ENCODE measurements at places on chromosomes 2 and 18.
A peak's percentile ranks its signal among the peaks of the same experiment; 100 is the strongest.

- DNase-seq, result no peak
Measured at GRCh38 chr2:74889159-74889558, 55.2 kb downstream of the HK2 start.

DNA sequence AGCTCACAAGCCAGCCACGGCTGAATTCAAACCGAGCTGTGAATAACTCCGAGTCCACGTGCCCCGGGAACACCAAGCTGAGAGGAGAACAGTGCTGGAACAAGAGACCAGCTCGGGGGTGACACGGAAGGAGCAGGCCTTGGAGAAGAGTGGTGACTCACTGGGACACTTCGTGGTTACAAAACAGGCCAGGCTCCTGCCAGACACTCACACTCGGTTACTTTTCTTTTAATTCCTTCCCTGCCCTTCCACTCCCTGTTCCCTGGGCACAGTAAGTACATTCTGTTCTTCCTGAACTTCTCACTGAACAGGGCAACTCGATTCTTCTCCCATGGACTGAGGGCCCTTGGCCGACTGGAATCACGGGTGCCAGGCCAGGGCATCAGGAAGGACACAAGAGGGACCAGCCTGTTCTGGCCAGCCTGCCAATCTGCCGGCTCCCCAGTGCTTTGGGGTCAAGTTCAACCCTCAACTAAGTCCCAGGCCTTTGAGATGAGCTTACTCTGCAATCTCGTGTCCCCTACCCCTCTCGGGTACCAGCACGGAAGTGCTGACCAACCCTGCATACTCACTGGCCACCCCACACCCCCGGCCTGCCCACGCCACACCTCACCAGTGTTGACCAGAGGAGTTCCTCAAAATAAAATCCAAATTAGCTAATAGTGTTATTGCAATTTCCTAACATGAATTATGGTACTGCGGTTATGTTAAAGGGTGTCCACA lies 87.5 kb downstream of the TFCP2L1 start:
- DNase-seq, result peak; percentile 84

- DNase-seq, result no peak
Measured at GRCh38 chr2:142688856-142689605, 188.4 kb upstream of the KYNU start.

- DNase-seq, result peak; percentile 42
Measured at GRCh38 chr2:28616396-28616999, 120.6 kb downstream of the PLB1 start.

- DNase-seq, result no peak
Measured at GRCh38 chr2:232578626-232579025, 28.1 kb downstream of the EIF4E2 start.

GRCh38 chr2:219513787-219514186 lies 495 bp upstream of the ASIC4 start:
- DNase-seq, result no peak

DNA sequence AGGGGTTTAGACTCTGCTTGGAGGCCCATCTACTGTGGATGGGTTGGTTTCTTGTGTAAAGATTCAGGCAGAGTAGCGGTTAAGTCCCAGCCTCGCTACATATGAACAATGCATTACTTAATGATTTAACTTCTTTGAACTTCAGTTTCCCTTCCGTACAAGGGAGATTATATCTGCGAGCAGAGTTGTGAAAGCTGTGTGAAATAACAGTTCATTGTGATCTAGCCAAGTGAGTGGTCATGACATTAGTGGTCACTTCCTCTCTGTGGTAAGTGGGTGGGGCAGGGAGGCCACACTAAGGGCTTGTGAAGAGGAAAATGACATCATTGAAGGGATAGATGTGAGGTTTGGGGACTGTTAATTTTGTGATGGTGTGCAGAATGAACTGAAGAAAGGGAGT lies 14.1 kb upstream of the MEX3C start:
- DNase-seq, result no peak

- no peak for DNase-seq
Measured at GRCh38 chr2:102657770-102658169, 38.4 kb downstream of the SLC9A2 start.

DNA sequence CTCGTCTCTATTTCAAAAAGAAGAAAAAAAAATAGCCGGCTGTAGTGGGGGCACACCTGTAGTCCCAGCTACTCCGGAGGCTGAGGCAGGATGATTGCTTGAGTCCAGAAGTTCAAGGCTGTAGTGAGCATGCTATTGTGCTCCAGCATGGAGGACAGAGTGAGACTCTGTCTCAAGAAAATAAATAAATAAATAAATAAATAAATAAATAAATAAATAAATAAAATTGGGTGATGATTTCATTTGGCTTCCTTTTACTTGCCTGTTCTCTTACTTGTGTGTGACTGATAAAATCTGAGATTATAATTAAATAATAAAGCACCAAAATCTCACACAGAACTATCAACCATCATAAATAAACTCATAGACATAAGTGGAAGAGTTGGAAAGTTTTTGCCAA lies 657.8 kb downstream of the NRXN1 start:
- no peak for DNase-seq

DNA sequence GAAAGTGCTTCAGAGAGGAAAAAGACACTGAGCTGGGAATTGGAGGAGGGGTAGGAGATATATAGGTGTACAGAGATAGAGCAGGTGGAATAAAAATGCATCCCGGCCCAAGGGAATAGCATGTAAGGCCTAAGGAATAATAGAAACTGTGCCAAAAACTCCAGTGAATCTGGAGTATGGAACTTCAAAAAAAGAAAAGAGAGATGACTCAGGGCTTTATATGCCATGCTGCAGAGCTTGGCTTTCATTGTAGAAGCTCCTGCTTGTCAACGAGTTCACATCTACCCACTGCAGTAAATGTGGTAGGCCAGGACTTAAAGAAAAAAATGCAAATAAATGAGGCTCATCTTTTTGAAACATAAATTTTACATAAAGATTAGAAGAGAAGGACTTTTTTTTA lies 131.8 kb downstream of the MREG start:
- no peak for DNase-seq

- DNase-seq, result peak; percentile 94
Measured at GRCh38 chr2:36355151-36355889, at the start of gene CRIM1. CRIM1 (plus strand) TSS chr2:36355778; CDS start chr2:36356293, 515 bp downstream.

GRCh38 chr2:41903474-41904135 lies 144.2 kb upstream of the PKDCC start:
- peak; percentile 25 for DNase-seq

DNA sequence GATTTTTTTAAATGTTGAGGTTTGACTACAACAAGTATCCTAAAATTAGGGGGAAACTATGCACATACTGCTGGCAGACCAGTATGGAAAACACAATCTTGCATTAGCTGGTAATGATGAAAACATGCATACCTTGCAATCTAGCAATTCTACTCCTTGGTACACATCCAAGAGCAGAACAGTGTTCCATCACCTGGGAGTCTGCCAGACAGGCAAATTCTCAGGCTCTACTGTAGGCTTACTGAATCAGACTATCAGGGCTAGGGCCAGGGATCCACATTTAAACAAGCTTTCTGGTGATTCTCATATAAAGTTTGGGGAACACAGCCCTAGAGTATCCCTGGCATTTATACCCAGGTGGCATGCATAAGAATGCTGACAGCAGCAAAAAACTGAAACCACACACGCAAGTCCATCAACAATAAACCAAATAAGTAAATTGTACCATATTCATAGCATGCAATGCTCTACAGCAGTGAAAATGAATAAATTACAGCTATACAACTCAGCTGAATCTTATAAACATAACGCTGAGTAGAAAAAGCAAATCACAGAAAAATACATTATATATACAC lies 13.6 kb downstream of the CDH2 start:
- peak; percentile 55 for DNase-seq

DNA sequence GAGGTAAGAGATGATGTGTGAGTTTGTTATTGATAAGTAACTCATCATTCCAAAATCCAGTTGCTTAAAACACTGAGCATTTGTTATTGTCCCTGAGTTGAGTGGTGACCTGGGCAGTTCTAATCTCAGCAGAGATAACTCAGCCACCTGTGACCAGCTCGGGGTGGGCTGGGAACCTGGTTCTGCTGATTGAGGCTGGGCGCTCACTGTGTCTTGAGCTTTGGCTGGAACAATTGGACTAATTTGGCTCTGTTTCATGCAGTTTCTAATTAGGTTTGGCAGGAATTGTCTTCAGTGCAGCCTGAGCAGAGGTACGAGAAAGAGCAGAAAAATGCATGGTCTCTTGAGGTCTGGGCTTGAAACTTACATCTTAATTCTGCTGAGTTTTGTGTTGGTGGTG lies 144.7 kb downstream of the RNF144A start:
- no peak for DNase-seq

- DNase-seq, result no peak
Measured at GRCh38 chr2:42789751-42790150, 2.6 kb downstream of the HAAO start.

DNA sequence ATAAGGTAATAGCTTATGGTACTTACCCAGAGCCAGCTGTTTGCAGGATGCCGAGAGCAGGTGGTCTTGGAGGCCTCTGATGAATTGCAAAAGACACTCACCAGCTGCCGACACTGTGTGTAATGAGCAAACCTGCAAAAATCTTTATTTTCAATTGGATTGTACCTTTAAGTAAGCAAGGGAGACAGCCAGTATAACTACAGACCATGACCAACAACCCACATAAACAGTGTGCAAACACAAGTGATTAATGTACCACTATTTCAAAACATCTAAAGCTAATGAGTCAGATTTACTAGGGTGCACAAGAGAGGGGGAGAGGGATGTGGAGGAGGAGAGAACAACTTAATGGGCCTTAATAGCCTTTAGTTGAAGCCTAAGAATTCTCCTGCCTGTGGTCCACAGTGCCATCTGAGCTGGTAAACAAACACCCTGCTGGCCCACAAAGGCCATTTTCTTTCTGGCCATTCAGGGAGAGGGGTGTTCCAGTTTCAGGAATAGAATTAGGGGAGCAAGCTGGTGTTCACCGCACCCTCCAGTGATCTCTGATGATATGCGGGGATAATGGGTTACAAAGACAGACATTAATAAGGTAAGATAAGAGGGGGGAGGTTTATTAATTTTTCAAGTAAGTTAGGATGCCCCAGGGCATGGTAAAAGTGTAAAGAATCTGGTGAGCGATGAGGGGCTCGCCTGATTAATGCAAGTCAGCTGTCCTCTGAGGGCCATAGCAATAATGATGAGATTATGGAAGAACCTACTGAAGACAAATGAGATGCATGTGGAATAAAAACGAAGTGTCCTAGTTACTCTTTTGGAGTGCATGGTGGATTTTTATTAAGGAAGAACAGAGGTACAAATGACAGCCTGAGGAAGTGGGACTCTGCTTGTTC lies 196.4 kb downstream of the HRH4 start:
- no peak for DNase-seq

- DNase-seq, result no peak
Measured at GRCh38 chr2:29035016-29035745, 39.1 kb downstream of the PCARE start.

DNA sequence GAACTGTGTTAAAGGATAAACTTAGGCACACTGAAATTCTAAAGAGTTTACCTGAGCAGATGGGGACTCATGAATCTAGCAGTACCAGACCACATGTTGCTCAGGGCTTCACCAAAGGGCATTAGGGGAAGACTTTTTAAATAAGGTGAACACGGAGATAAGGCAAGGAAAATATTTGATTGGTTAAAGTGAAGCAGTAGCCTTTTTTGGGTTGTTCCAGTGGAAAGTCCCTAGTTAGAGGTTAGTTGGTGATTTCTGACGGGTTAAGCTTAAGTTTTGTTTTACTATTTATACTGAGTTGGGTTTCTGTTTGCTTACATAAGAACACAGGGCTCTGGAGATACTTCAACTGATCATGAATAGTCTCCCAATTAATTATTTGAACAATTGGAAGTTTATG lies 722.5 kb downstream of the SOCS6 start:
- no peak for DNase-seq

DNA sequence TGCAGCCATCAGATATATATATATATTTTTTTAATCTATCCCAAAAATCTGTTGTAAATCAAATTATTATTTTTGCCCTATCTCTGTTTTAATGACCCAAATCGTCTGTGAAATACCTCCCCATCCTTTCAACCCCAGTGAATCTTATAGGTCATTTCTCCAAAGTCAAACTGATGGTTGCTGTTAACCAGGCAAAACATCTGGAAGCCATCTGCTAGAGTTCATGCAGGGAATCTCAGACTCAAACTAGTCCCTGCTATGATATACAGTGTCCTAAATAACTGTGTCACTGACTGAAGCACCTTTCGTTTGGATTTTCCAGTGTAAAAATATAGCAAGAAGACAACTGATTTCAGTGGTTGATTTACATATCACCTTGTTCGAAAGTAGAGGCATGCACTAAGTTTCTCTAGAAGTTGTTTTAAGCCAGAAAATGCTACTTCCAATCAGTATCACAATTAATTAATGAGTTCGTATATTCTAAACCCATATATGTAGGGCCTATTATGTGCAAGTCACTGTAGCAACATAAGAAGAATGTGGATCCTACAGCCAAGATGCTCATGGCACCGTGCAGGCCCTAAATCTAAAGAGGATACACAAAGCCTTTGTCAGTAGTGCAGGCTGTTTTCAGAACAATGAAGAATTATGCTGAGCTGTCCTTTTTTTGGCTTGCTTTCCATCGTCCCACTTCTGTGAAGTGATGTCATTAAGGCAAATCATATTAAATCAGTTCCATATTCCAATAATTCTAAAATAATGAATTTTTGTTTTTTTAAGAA lies 566.0 kb downstream of the STK39 start:
- DNase-seq, result no peak

- DNase-seq, result no peak
Measured at GRCh38 chr18:63684718-63685117, 18.0 kb upstream of the SERPINB11 start.

DNA sequence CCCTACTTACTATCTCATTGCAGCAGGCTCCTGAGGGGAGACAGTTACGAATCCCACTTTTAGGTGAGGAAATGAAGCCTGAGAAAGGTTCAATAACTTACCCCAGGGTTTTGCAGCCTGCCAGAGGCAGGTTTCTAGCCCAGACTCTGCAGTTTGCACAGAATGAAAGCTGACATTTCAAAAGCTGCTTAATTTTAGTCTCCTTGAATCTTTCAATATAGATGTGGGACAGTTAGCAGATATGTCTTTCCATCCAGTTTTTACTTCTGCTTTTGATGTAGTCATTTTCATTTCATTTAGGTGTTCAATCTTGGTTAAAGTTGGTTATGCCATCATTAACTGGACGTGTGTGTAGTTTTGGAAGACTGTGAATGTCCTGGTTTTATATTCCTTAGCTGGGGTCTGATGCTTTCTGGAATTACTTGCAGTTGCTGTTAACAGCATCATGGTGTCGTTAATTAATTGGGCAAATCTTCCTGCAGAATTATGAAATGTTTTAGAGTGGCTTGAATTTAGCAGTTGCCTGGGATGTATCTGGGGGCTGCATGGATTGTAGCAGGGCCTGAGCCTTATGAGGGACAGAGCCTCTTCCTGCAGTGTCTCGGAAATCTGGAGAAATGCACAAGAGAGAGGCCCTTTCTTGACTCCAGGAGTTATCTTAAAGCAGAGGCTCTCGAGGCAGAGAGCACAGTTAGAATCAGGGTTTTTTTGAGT lies 100.8 kb downstream of the ZNF532 start:
- no peak for DNase-seq

- DNase-seq, result no peak
Measured at GRCh38 chr2:239553376-239554000, 152.7 kb upstream of the HDAC4 start.

- no peak for DNase-seq
Measured at GRCh38 chr2:143994961-143995360, 525.0 kb downstream of the ZEB2 start.

- DNase-seq, result peak; percentile 87
Measured at GRCh38 chr2:43226955-43227829, 786 bp upstream of the ZFP36L2 start.
